Osteoblast (primary cell): ENCODE measurements at places on chromosomes 3 and 15. TPM values are rescaled to one million over a fixed set of nuclear protein-coding genes. Genes with fewer than 3 reads are reported as not detected.

- DNase-seq, result no peak
Measured at GRCh38 chr3:33312361-33312760, 35.1 kb downstream of the FBXL2 start.

Gene CLDN16
- under 0.01 TPM in 1 of 2 replicates, not detected in the other for total RNA-seq

Gene HEG1
- 114 and 117 TPM in 2 replicates for total RNA-seq

Gene ZNF660
- total RNA-seq, result 5.0 and 5.8 TPM in 2 replicates

- peak; percentile 98 for DNase-seq
Measured at GRCh38 chr3:66405701-66406091, 95.1 kb downstream of the LRIG1 start.

Gene ZNF80
- total RNA-seq, result not detected in 2 replicates

Gene PLXNA1
- total RNA-seq, result 91.3 and 107 TPM in 2 replicates

Gene MASP1
- 1.2 and 1.4 TPM in 2 replicates for total RNA-seq

DNA sequence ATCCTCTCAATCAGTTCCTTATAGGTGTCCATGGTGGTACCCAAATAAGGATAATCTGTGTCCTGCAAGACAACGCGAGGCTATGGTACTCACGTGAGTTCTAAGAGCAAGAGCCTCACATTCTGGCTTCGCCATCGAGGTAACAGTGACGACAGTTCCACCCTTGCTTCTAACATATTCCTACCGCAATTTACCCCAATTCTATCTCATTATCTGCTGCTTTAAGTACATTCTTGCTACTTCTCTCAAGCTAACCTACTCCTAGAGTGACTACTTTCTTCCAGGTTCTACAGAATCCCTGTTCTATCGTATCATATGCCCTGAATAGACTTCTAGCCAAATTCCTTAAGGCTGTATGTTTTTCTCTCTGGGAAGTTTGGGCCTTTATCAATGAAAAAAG, 26.6 kb downstream of the TFRC start:
- no peak for DNase-seq

Gene HLTF
- 40.7 and 42.0 TPM in 2 replicates for total RNA-seq

DNA sequence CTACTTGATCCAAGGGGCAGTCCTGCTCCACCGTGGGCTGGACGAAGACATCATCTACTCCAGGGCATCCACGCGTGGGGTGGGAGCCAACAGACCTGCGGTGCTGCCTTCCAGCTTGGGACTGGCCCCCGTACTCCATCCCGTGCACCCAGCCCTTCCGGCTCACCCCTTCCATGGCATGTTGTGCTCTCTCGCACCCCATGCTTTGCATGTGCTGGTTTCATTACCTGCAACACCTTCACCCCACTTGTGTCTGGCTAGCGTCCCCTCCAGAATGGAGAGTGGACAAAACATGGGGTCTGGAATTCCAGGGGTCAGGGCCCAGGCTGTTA, 30.2 kb downstream of the SEMA7A start:
- DNase-seq, result no peak
